ENCODE measurements at places on chromosomes 4 and X.
A peak's percentile ranks its signal among the peaks of the same experiment; 100 is the strongest.

- DNase-seq, result no peak
Measured at GRCh38 chr4:123462007-123462406, 65.4 kb downstream of the SPRY1 start.

DNA sequence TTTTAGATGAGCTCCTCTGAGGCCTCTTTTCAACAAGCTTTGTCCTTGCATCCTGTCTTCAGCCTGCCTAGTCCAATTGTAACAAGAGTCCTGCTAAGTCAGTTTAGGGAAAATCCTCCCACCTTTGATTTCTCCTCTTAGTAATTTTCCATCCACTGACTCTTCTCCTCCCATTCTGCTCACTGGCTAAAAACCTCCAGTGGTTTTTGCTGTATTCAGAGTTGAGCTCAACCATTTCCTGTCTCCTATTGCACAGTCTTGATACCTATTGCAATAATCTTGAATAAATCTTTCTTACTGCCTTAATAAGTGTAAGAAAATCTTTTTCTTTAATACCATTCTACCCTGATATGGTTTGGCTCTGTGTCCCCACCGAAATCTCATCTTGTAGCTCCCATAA is 117.8 kb upstream of the ENPP6 start:
- no peak for DNase-seq

GRCh38 chr4:77538574-77539157 is 67.0 kb upstream of the CXCL13 start:
- DNase-seq, result peak; percentile 80

- DNase-seq, result no peak
Measured at GRCh38 chr4:3802571-3803474, 36.6 kb downstream of the ADRA2C start.

DNA sequence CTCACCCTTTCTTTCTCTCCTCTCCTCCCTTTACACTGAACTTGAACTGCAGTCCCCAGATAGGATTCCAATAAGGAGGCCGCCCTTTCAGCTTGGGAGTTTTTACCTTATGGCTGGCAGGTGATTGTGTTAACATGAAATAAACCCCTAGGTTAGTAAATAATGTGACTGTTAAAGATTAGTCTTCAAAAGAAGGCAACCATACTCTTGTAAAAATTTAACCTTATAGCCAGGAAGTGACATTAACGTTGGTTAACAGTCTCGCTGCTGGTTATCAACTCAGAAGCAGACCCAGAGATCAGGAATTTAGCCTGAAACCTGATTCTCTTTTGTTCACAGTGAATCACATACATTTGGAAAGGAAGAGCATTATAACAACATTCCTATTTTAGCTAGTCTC is 15.2 kb downstream of the FHDC1 start:
- no peak for DNase-seq

DNA sequence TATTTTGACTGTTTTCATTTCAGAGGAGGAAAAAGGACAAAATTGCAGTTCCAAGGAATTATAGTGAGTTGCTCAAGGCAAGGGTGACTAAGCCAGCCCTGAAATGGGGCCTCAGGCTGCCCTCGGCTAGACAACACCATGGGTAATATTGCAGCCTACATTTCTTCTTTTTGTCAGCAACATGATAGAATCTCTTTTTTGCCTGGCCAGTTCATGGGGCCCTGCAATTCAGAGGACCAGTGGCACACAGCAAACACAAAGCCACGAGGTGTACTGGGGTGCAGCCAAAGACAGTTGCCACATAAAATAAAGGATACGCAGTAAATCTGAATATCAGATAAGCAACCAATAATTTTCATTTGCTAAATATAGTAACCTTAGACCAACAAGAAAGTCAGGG is 41.8 kb downstream of the RBM47 start:
- DNase-seq, result peak; percentile 69

GRCh38 chrX:113075521-113075920 is 234.9 kb upstream of the AMOT start:
- no peak for DNase-seq

GRCh38 chr4:152697284-152698088 is 17.7 kb upstream of the TMEM154 start:
- no peak for DNase-seq

DNA sequence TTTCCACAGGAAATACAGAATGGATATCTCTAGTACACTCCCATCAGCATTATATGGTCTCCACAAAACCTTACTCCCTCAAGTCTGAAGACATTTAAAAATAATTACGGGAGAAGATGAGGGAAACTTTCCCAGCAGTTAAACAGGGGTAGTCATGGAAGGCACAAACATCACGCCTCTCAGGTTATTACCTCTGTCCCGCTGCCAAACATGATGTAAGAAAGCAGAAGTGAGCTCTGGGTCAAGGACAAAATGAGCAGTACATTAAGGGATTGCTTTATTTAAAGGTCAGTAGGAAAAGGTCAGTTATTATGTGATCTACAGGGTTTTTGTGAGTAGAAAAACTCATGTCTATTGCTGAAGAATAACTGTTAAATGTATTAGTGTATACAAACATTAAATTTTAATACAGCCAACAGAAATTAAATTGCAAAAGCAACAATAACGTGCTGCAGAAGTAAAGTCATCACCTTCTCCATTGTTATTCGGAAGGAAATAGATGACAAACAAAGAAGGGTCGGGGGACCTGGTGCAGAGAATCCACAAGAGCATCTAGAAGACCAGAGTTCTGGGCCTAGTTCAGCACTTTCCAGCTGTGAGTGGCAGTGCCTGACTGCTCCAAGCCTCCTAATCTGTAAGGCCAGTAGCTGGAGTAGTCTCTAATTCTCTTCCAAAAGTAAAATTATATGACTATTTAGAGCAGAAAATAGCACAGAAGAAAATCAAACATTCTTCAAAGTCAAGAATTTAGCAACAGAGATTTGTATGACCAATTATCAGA is 171.2 kb downstream of the PPP3CA start:
- no peak for DNase-seq

DNA sequence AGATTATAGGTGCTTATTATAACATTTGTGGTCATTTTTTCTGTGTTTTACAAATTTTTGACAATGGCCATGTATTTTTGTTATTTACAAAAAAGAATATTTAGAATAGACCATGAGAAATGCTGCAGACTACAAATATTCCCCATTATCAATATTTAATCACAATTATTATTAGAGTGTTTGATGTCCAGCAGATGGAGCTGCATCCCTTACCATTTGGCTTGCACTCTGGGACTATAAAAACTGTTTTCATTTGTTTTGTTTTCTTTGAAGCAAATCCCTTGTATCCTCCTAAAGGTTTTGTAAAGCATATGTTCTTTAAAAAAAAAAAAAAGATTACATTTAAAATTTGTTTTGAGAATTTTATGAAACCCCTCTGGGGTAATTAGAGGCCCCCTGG is 85.6 kb upstream of the CXorf66 start:
- DNase-seq, result peak; percentile 8

GRCh38 chr4:147360301-147360700 is 120.6 kb upstream of the EDNRA start:
- peak; percentile 95 for DNase-seq

DNA sequence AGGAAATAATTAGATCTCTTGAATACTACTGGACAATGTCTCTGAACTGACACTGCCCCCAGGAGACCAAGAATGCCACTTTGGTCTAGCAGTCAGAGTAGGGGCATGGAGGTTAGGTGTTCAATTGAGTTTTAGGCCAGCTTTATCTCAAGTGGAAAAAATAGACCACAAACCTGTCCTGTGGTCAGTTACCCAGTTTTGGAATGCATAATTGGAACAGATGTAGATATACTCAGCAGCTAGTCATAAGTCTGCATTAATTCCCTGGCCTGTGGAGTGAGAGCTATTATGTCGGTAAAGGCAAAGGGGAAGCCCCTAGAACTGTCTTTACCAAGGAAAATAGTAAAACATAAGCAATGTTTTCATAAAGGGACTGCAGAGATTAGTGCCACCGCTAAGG is 587.7 kb downstream of the GLUD2 start:
- peak; percentile 62 for DNase-seq

DNA sequence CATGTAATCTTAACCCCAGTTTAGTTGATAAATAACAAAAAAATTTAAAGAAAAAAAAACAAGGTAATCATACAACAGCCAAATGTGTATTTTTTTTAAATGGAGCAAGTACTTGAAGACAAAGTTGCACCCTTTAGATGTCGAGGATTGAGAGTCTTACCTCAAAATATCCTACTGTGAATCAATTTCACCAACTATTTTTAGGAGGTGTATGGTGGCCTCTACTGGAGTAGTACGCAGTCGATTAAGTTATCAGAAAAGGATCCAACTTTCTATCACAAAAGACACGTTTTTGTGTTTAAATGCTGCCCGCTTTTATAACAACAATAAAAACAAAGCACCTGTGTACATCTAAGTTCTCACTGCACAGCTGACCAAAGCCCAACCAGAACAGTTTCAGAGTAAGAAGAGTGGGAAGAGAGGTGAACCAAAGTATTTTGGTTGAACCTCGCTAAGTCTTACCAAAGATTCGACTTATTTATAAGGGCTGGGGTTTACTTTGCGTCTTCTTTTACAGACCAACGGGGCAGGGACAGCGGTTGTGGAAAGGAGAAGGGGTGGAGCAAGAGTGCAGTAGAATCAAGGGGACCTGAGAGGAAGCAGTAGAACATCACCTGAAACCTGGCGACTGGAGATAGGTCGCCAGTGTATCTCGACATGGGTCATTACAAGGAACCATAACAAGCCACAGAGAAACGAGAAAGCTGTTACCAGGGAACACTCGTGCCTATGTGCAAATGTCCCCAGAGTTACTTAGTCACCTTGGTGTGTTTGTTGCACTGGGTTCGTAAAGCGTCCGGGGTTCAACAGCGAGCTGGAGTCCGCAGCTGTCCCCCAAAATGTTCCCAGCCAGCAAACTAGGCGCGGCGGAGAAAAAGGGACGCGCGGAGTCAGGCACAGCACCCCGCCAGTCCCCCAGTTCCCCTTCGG is 1.1 kb downstream of the RPS6KA6 start:
- DNase-seq, result peak; percentile 24

DNA sequence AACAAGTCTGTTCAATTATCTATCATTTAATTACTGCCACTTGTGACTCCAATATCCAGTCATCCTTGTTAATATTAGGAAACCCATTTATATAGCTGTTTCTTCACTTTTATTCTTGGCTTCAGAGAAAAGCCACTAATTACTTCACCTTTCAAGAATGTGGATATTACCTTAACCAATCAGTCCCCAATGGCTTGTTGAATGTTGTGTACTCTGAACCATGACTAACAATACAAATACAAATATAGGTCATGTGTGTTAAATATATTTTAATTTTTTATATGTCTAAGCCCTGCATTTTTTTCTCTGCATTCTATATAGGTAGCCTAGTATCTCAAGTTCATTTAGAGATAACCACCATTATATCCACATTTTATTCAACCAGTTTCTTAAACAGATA is 1513.4 kb upstream of the AGA start:
- no peak for DNase-seq

GRCh38 chr4:79209822-79210635 is 115.8 kb downstream of the NAA11 start:
- no peak for DNase-seq

DNA sequence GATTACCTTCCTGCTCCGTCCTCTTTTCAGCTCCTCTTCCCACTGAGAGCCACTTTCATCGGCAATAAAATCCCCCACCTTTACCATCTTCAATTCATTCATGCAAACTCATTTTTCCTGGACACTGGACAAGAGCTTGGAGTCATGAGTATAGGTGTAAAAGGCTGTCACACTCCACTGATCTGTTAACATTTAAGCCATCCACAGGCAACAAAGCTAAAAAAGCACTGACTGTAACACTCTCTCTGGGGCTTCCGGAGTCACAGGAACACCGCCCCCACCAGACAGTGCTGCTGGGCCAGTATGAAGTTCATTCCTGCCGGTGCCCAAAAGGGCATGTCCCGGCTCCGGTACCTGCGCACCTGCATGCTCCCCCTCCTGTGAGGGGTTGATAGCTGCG is 38.5 kb downstream of the MAGEB5 start:
- no peak for DNase-seq

DNA sequence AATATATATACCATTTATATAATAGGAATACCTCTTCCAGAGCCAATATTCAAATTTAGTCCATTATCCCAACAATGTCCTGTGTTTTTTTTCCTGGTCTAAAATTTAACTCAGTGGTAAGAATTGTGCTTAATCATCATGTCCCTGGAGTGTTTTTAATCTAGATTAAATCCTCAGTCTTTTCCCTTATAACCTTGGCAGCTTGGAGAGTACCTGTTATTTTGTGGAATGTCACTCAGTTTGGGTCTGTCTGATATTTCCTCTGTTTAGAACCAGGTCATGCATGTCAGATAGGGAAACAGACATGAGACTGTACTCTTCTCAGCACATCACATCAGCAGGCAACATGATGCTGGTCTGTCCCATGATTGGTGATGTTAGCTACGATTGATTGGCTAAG is 96.6 kb downstream of the HPGD start:
- DNase-seq, result no peak

DNA sequence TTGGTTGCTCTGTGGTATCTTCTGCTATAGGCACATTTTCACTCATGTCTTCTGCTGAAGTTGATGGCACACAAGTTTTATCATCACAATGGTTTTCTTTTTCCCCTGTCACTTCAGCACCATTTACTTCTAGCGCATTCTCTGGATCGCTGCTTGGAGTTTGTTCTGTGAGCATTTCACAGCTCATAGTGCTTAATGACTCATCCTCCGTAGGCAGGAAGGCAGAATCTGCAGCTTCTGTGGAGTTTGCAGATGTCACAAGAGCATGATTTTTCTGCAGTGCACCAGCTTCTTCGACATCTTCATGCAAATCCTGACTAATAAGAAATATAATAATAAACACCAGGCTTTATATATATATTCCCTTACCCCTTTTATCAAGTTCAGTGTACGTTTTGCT is 83.6 kb downstream of the CHM start:
- DNase-seq, result peak; percentile 90

- no peak for DNase-seq
Measured at GRCh38 chr4:117987464-117987863, 46.8 kb upstream of the NDST3 start.

- DNase-seq, result peak; percentile 87
Measured at GRCh38 chrX:37348231-37348970, 763 bp upstream of the PRRG1 start.

- DNase-seq, result peak; percentile 76
Measured at GRCh38 chr4:80215449-80216052, 18.2 kb downstream of the PRDM8 start.

DNA sequence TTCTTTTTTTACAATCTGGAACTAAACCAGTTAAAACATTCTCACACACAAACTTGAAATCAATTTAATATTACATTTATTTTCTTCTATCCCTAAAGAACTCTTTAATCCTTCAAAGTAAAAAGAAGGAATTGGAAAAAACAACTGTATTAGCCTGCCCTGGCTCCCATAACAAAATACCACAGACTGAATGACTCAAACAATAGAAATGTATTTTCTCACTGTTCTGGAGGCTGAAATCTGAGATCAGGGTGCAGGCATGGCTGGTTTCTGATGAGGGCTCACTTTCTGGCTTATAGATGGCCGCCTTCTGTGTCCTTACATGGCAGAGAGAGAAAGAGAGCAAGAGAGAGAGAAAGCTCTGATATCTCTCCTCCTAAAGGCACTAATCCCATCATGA is 149.4 kb downstream of the PDGFRA start:
- peak; percentile 16 for DNase-seq

DNA sequence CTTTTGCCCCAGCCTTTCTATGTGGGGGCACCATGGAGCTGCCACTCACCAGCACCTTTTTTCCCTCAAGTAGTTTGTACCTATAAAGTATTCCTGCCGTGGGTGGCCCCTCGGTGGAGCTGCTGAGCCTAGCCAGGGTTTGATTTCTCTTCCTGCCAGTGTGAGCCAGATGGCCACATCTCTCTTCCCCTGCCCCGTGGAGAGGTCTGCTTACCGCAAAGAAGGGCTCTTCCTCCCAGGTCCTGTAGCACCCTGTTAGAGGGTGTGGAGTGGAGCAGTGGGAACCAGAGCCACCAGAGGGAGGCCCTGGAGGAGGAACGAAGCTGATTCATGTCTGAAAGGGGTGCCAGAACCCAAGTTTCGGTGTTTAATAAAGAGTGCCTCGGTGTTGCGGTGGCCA is 95.4 kb downstream of the PTTG2 start:
- DNase-seq, result no peak

Data from fibroblast of lung (primary cell).